ENCODE measurements at places on chromosomes 2 and 18. TPM values are rescaled to one million over a fixed set of nuclear protein-coding genes. Genes with fewer than 3 reads are reported as not detected.

Gene TRAPPC12
- total RNA-seq = 134 TPM

Gene SATB2
- total RNA-seq = 4.0 TPM

Gene SDC1
- 45.5 TPM for total RNA-seq

Gene ABCB11
- 0.18 TPM for total RNA-seq

Gene LRRTM4
- 27.7 TPM for total RNA-seq

Measured in mesothelial cell of epicardium (in vitro differentiated cells).